Esophagus squamous epithelium (tissue), 5 donors: ENCODE measurements at places on chromosomes 7 and 10. TPM values are rescaled to one million over a fixed set of nuclear protein-coding genes. Genes with fewer than 3 reads are reported as not detected.

- no peaks in the 10 kb centered on the region for H3K27me3 ChIP-seq
- no peak for DNase-seq
- peaks cover 60% of the 10 kb centered on the region for H3K4me1 ChIP-seq
- no peaks in the 10 kb centered on the region for H3K36me3 ChIP-seq
These were observed 50.2 kb upstream of the ZMIZ1 start for GRCh38 chr10:79018521-79019011.

DNA sequence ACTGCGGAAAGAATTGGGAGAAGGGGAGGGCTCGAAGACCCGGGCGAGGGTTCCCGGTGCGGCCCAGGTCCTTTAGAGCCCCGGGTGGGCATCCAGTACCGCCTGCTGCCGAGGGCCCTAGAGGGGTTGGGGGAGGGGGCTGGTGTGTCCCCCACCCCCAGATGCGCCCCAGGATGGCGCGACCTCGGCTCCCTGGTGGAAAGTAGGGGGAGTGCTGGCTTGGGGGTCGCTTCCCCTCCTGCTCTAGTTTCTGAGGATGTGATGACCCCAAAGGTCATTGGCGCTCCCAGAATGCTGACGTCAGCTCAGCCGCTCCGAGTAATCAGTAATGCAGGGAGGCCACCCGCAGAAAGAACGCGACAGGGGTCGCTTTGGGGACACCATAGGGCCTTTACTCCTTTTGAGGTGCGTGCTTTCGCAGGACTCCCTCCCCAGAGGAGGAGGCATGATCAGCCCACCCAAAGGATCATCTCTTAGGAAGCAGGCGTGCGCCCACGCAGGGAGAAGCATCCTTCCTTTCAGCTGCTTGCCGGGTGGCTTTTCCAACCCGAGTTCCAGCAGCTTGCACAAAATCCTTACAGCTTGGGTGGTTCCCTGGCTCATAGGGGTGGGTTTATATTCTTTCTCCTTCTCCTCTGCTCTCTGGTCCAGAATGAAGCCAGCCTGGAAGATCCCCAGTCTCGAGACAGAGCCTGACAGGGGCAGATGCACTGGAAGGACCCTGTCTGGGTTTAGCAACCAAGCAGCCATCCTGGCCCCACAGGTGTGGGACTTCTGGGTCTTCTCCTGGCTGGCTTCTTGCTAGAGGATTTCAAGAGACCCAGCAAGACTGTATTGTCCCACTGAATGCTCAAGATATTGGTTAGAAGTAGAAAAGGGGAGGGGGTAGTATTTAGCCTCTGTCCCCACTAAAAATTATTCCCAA lies 1.3 kb upstream of the PRKAG2 start:
- peak overlapping the region; percentile 71 for H3K4me3 ChIP-seq
- H3K27ac ChIP-seq: peak overlapping the region; percentile 86
- no peak for DNase-seq

DNA sequence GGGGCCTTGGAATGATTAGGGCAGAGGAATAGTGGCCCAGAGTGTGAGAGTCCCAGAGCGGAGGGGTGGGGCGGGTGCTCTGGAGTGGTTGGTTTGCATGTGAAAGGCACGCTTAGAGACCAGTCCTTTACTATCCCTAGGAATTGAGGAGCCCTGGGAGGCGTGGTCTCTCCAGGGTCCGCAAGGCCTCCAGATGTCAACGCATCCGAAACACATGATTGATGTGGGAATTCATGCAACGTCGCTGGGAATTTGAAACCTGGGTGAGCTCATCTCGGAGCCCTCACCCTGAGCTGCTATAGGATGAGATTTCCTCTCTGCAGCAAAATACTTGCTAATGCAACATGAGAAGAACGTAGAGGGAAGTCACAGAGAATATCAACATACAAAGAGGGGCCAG lies 51.2 kb downstream of the NPTX2 start:
- no peaks in the 10 kb centered on the region for H3K27me3 ChIP-seq
- no peak overlapping the region for H3K27ac ChIP-seq
- H3K4me3 ChIP-seq: no peak overlapping the region
- DNase-seq: no peak

DNA sequence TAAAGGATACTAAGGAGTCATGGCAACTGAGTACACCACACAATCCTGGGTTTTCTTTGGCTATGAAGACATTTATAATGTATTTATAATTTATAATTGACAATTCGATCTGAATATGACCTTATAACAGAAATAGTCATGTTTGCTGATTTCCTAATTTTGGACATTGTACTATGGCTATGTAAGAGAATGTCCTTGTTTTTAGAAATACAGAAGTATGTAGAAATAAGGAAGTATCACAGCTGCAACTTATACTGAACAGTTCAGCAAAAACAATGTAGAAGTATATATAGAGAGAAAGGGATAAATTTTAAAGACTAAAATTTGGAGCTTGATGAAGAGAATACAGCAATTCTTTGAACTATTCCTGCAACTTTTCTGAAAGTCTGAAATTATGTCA lies 32.6 kb downstream of the PRLHR start:
- peaks cover 11% of the 10 kb centered on the region for H3K4me1 ChIP-seq
- DNase-seq: no peak
- no peak overlapping the region for H3K27ac ChIP-seq
- H3K4me3 ChIP-seq: no peak overlapping the region

GRCh38 chr10:110208614-110209453 lies 1.4 kb downstream of the MXI1 start:
- H3K27me3 ChIP-seq: no peaks in the 10 kb centered on the region
- no peak for DNase-seq
- peaks cover 13% of the 10 kb centered on the region for H3K4me1 ChIP-seq
- H3K36me3 ChIP-seq: no peaks in the 10 kb centered on the region
- peak overlapping the region; percentile 97 for H3K27ac ChIP-seq
- H3K4me3 ChIP-seq: peak overlapping the region; percentile 78

- no peak overlapping the region for H3K27ac ChIP-seq
- H3K27me3 ChIP-seq: no peaks in the 10 kb centered on the region
- DNase-seq: no peak
- H3K36me3 ChIP-seq: peaks cover 45% of the 10 kb centered on the region
- peaks cover 5% of the 10 kb centered on the region for H3K4me1 ChIP-seq
These were observed 240.4 kb downstream of the KIAA1217 start for GRCh38 chr10:24449321-24449740.

- no peaks in the 10 kb centered on the region for H3K4me1 ChIP-seq
- no peak overlapping the region for H3K4me3 ChIP-seq
- H3K27ac ChIP-seq: no peak overlapping the region
- peaks cover 13% of the 10 kb centered on the region for H3K27me3 ChIP-seq
- no peak for DNase-seq
These were observed 8.0 kb downstream of the DGKI start for GRCh38 chr7:137838706-137839315.

- H3K4me1 ChIP-seq: no peaks in the 10 kb centered on the region
- H3K27ac ChIP-seq: no peak overlapping the region
- H3K4me3 ChIP-seq: no peak overlapping the region
These were observed 42.3 kb upstream of the CDHR3 start for GRCh38 chr7:105920766-105921165.

- DNase-seq: no peak
- H3K27me3 ChIP-seq: no peaks in the 10 kb centered on the region
- no peaks in the 10 kb centered on the region for H3K36me3 ChIP-seq
- H3K4me1 ChIP-seq: no peaks in the 10 kb centered on the region
- no peak overlapping the region for H3K27ac ChIP-seq
These were observed 544.1 kb downstream of the SORCS3 start for GRCh38 chr10:105185161-105185560.

DNA sequence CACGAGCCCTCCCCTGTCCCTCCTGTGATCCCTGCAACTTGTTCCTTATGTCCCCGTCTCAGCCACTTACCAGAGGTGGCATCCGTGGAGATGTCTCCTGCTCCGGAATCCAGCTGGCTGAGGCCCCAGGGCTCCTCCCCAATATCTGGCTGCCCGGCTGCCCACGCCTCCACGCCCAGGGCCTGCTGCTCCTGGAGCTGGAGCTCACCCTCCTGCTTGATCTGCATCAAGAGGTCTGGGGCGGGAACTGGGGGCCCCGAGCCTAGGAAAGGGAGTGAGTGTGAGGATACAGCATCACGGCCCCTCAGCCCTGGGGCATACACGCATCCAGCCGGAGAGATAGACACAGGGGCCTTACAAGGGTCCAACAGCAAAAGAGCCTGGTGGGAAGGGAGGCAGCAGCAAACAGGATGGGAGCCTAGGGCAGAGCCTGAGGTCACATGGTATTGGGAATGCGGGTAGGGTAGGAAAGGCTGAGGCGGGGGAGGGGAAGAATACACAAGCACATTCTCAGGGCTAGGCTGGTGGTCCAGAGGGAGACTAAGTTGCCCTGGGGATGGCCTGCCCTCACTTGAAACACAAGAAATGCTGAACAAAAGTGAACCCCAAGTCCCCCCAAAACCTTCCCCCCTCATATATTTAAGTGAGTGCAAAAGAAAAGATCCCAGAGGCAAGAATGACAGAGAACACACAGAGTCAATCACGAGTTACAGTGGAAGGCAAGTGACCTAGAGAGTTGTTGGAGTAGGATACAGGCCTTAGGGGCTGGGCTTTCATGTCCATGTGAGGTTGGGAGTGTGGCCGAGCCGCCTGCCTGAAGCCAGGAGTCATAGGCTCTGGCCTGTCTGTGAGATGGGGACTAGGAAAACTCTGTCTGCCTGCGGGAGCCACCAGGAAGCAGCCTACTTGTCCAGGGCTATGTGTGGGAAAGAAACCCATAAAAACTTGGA lies 16.9 kb upstream of the ZNF777 start:
- no peaks in the 10 kb centered on the region for H3K4me1 ChIP-seq
- no peak overlapping the region for H3K27ac ChIP-seq
- no peak for DNase-seq

- peak overlapping the region; percentile 80 for H3K27ac ChIP-seq
- no peak for DNase-seq
- no peak overlapping the region for H3K4me3 ChIP-seq
- H3K4me1 ChIP-seq: peaks cover 19% of the 10 kb centered on the region
- H3K36me3 ChIP-seq: no peaks in the 10 kb centered on the region
These were observed 6.1 kb upstream of the UBE2H start for GRCh38 chr7:129958643-129959470.

DNA sequence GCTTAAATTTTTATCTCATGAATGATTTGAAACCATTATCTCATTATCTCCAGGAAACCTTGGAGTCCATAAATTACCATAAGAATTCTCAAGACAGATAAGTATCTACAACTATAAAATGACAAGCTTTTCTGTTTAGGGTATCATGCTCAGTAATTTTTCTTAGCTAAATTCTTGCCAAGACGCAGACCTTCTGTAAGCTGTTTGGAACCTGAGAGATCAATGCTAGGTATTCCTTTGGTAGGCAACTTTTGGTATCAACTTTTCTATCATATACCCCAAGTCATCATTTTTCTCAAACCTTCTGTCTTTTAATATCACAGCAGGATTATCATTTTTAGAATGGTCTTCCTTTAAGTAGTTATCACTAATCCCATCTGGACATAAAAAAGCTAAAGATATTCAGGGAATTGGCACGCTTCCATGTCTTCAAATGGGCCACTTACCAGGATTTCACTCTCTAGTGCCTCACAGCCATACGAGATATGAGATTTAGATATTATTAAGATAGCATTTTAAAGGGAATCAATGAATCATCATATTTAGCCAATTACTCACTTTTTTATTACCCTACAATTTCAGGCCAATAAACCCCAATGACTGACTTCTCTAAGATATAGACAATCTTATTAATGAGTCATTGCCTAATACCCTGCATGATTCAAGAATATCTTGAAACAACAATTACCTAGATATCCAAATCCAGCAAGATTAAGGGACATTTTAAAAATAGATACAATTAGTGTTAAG lies 544.1 kb downstream of the HTR7 start:
- H3K4me3 ChIP-seq: no peak overlapping the region
- no peak for DNase-seq
- H3K4me1 ChIP-seq: peaks cover 17% of the 10 kb centered on the region
- no peaks in the 10 kb centered on the region for H3K36me3 ChIP-seq
- no peaks in the 10 kb centered on the region for H3K27me3 ChIP-seq

DNA sequence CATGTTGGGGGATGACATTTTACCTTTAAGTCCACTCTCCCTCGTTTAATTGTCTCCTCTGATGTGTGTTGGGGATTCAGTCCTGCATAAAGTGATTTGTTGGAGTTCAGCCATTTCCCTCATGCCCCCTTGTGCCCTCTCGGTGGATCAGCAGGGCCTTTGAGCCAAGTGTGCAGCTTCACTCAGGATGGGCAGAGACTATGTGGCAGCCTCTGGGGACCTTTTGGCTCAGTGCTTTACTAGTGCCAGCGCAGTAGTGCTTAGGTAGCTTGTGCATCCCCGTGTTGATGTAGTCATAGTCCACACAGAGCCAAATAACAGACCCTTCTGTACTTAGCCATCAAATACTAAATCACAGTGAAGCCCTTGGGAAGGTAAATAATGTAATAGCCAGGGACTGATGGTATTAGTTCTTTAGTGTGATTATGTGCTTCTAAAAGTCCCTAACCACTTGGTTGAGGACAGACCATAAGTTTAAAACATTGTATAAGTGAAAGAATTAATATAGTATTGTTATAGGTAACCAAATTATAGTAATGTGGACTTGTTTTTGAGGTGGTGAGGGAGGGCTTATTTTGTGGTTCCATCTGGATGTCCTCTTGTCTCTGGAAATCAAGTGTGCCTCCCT lies 11.4 kb downstream of the BUB3 start:
- H3K4me3 ChIP-seq: no peak overlapping the region
- no peaks in the 10 kb centered on the region for H3K4me1 ChIP-seq
- DNase-seq: no peak
- H3K36me3 ChIP-seq: peaks cover 21% of the 10 kb centered on the region
- no peaks in the 10 kb centered on the region for H3K27me3 ChIP-seq

DNA sequence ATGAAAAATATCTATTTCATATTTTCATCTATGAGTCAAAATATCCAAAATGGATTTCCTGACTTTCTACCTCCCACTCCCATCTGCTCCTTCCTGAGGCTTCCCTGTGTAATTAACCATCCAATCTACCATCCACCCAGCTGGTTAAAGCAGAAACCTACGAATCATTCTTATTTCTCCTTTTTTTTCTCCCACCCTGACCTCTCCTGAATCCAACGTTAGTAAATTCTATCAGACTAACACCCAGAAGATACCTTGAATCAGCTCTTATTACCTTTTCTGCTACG lies 3.7 kb upstream of the LIPF start:
- H3K4me3 ChIP-seq: no peak overlapping the region
- H3K36me3 ChIP-seq: no peaks in the 10 kb centered on the region
- H3K27me3 ChIP-seq: no peaks in the 10 kb centered on the region

- H3K4me3 ChIP-seq: no peak overlapping the region
- no peaks in the 10 kb centered on the region for H3K36me3 ChIP-seq
- DNase-seq: no peak
- no peak overlapping the region for H3K27ac ChIP-seq
These were observed 4.8 kb upstream of the VCL start for GRCh38 chr10:73992899-73993788.

The HSPA12A gene
- 2.3 TPM for total RNA-seq

The GIMAP2 gene
- total RNA-seq: 9.5 TPM

The OR2A42 gene
- total RNA-seq: under 0.01 TPM

The DYDC1 gene
- total RNA-seq: not detected

The PUS7 gene
- total RNA-seq: 33.0 TPM

The CRPPA gene
- total RNA-seq: 1.3 TPM

The TCERG1L gene
- total RNA-seq: 2.9 TPM

The HSPA14 gene
- total RNA-seq: 12.8 TPM

The PDE1C gene
- 0.19 TPM for total RNA-seq

The UBTD1 gene
- total RNA-seq: 6.6 TPM
